CD8-positive, alpha-beta memory T cell (primary cell): ENCODE measurements at places on chromosomes 16 and 17. TPM values are rescaled to one million over a fixed set of nuclear protein-coding genes. Genes with fewer than 3 reads are reported as not detected.

Gene CACNG5
- total RNA-seq, result not detected

Gene SPATA22
- not detected for total RNA-seq

Gene MARVELD3
- not detected for total RNA-seq

Gene NT5C3B
- total RNA-seq, result 50.2 TPM

Gene HSD3B7
- total RNA-seq, result 2.1 TPM

Gene TNK1
- 4.4 TPM for total RNA-seq

Gene NPIPA7
- 6.9 TPM for total RNA-seq

Gene SERPINF2
- 0.33 TPM for total RNA-seq

Gene UTS2R
- total RNA-seq, result not detected

Gene MAPK8IP3
- total RNA-seq, result 63.2 TPM

Gene TMEM101
- total RNA-seq, result 32.5 TPM

Gene ZPBP2
- total RNA-seq, result 0.58 TPM

Gene HAS3
- total RNA-seq, result 0.62 TPM

Gene RAB37
- 5.8 TPM for total RNA-seq

Gene CCL7
- total RNA-seq, result not detected

Gene TEKT1
- total RNA-seq, result not detected

Gene ALDH3A1
- not detected for total RNA-seq

Gene EMP2
- total RNA-seq, result not detected

Gene MPP2
- 0.90 TPM for total RNA-seq

Gene ADGRG3
- total RNA-seq, result not detected

Gene KCNJ16
- not detected for total RNA-seq

Gene ASPHD1
- 1.7 TPM for total RNA-seq

Gene KRTAP4-3
- total RNA-seq, result not detected

Gene RAB34
- total RNA-seq, result 7.9 TPM

Gene PYDC1
- total RNA-seq, result not detected

Gene ERAL1
- total RNA-seq, result 86.2 TPM

Gene LDAF1
- total RNA-seq, result 8.8 TPM

Gene GPR139
- total RNA-seq, result not detected

Gene CNTD1
- total RNA-seq, result not detected

Gene MT1M
- not detected for total RNA-seq

Gene CCDC200
- total RNA-seq, result not detected

Gene HBA1
- total RNA-seq, result not detected

Gene FNDC8
- total RNA-seq, result 0.15 TPM

Gene CD300LB
- 0.11 TPM for total RNA-seq

Gene PERCC1
- 0.33 TPM for total RNA-seq

Gene FOXF1
- total RNA-seq, result not detected

Gene NAT9
- total RNA-seq, result 44.5 TPM

Gene SMYD4
- 20.1 TPM for total RNA-seq

Gene EXOC3L1
- total RNA-seq, result not detected

Gene EVI2A
- total RNA-seq, result 40.3 TPM
